CD4-positive, alpha-beta T cell treated with Interleukin-2 at 100 ng/mL for 4 hours (primary cell): ENCODE measurements at places on chromosomes 2 and 18.

- DNase-seq, result no peak
Observed at GRCh38 chr18:36366994-36367839, 69.7 kb downstream of the FHOD3 start.

DNA sequence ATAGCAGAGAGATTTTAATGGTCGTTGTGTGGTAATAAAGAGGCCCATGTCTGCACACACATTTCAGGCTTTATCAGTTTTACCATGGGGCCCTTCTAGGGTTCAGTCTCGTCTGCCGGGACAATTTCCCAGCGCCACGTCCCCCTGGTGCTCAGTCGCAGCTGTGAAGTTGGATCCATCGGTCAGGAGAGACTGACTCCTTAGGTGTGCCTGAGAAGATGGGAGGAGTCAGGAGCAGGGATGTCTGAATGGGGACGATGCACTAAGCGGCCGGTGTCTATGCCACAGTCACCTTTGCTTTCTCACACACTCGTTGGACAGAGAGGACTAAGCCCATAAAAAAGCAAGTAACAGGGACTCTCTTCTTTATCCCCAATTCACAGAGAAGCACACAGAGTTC lies 71.4 kb downstream of the TWIST2 start:
- DNase-seq, result no peak

- DNase-seq, result no peak
Observed at GRCh38 chr2:197124639-197125390, 185.8 kb downstream of the ANKRD44 start.

DNA sequence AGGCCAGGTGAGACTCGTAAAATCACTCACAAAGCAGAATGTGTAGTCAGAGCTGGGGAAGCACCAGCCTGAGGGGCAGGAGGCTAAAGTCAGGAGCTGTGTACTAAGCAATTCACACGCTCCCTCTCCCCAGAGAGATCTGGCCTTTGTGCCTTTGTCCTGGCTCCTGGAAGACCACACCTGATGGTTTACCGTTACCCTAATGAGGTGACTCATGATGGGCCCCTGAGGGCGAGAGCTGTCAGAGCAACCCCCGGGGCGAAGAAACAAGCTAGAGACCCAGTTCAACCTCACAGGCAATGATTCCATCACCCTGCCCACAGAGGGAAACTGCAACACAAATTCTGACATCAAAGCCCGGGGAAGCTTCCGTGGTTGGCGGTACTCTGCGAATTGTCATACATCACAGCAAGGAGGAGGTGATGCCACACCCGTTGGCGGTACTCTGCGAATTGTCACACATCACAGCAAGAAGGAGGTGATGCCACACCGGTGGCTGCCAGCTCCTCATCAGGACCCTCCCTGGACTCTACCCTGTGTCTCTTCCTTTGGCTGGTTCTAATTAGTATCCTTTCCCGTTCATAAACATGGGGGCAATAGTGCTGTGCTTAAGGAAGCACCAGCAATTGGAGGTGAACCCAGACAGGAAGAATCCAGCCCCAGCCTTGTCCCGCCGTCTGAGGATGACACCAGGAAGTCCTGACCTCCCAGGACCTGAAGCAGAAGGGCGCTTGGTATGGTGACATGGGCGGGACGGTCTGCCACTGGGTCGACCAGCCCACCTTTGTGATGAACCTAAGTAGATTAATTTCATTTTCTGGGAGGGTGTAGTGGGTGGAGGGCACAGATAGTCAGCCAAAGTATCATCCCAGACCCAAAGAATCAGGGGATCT lies 30.5 kb downstream of the B3GNT7 start:
- DNase-seq, result peak; percentile 85

- no peak for DNase-seq
Observed at GRCh38 chr2:161976917-161977316, 97.1 kb downstream of the DPP4 start.

DNA sequence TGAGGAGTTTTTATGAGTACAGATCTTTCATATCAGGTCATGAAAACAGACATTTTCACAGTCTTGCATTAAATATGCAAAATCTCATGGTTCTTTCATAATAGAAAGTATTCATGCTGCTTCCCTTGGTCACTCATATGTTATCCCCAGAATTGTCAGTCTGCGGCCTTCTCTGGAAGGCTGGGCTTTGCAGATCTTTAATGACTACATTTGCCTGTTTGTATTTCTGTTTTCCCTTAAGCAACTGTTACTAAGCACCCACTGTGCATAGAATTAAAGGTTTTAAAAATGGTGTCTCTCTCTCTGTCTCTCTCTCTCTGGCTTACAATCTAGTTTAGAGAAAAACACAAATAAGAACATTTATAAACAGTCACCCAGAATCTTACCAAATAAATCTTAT lies 456.3 kb downstream of the RIT2 start:
- DNase-seq, result no peak

- no peak for DNase-seq
Observed at GRCh38 chr2:197633109-197633657, 42.2 kb downstream of the RFTN2 start.

DNA sequence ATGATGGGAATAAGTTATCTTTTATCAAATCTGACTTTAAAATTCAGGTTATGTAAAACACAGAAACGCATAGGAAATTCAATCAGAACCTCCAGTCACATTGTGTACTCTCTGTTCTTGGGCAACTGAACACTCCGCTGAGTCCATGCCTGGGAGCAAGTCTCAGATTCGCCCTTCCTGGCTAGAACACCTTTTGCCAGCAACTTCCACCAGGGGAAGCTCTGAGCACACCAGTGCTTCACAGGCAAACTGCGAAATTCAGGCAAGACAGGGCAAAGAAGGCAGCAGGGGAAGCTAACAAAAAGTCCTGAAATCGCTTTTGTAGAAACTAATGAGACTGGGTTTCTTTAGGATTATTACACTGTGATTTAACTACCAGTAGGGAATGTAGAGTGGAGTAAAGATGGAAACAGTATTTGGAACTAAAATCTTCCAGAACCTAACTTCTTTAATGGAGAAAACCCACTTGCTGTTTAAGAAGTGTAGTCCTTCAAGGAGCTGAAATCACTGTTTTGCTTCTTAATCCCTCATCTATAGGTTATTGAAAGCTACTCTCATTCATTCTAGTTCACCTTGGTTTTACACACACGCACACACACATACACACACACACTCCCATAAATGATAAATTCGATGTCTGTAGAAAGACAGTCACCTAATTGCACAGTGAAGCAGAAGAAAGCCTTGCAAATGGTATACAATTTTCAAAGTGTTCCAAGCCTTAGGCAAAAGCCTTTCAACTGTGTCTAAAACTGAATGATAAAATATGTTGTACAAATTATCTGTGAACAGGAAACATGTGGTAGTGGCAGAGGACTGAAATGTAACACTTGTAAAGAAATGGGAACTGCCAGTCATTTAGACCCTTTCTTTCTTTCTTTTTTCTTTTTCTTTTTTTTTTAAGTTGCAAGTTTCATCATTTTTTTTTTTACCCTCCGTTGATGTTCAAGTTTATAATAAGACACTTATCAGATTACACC lies 214.5 kb downstream of the TMEM182 start:
- no peak for DNase-seq

DNA sequence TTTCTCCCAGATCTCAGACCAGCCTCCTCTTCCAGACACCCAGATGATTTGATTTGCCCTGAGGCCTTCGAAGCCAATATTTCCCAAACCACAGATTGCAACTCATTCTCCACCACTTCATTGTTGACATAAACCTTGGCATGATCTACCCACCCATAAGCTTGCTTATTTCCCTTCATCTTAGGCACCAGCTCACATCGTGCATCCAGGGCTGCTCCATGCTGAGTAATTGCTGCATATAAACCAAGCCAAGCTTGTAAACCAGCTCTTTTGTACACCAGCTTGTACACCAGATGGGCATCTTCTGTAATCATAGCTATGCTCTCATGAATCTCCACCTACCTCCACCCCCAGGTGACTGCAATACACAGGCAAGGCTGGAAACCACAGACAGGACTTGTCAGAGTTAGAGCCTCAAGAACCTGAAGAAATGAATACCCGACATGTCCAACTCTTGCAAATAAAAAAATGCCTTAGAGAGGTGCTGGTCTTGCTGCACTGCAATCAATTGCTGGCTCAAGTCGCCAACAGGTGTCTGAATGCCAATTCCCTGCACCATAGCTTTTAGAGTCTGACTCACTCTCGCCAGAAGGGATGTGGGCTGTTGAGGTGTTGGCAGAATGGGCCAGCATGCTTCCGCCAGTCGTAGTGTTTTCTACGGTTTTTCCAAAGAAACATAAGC lies 31.5 kb downstream of the TRABD2A start:
- DNase-seq, result peak; percentile 65

DNA sequence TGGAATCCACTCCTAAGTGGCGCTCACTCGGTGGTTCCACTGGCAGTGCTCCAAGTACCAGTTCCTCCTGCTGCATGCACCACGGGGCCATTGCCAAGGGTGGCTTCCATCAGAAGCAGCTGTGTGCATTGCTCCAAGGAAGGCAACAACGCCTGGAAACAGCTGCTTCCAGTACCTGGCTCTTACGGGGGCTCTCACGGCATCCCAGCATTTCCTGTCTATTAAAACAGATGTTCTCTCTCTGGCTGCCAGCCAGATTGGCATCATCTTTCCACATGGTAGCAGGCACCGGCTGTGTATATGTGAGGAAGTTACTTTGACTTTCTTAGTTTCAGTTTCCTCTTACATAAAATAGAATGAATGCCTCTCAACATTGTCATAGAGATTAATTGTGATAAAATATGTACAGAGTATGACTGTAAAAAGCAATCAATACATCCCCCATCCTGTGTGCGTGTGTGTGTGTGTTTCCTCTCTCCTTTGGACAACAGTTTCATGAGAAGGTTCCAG lies 84.9 kb downstream of the CMPK2 start:
- no peak for DNase-seq

- DNase-seq, result no peak
Observed at GRCh38 chr2:231000211-231000904, 4.4 kb downstream of the SPATA3 start.

DNA sequence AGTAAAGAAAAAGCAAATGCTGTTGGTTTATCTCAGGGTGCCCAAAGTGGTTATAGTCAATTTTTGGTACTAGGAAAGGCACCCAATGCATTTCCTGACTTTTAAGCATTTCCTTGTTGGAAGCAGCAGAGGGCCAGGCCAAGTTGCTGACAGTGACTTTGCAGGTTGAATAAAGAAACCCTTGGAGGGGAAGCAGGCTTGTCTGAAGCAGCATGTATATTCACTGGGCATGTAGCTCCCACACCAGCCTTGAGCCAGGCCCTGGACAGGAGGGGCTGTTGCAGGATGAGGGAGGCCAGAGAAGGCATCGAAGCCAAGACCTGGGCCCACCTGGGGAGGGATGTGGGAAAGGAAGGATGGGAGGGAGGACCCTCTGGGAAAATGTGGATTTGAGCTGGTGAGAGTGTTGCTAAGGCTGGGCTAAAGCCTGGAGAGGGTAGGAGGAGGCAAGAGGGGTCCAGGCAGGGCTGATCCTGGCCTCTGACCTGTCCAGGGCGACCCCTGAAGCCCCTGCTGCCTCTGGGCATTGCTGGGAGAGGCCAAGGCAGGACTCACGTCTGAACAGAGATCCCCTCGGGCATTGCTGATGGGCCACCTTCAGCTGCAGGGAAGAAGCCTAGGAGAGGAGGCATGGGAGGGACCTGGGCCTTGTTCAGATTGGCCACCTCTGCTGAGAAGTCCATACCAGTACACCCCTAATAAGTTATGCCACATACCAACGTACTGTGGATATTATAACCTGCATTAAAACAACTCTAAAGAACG lies 79.6 kb downstream of the STPG4 start:
- DNase-seq, result no peak

DNA sequence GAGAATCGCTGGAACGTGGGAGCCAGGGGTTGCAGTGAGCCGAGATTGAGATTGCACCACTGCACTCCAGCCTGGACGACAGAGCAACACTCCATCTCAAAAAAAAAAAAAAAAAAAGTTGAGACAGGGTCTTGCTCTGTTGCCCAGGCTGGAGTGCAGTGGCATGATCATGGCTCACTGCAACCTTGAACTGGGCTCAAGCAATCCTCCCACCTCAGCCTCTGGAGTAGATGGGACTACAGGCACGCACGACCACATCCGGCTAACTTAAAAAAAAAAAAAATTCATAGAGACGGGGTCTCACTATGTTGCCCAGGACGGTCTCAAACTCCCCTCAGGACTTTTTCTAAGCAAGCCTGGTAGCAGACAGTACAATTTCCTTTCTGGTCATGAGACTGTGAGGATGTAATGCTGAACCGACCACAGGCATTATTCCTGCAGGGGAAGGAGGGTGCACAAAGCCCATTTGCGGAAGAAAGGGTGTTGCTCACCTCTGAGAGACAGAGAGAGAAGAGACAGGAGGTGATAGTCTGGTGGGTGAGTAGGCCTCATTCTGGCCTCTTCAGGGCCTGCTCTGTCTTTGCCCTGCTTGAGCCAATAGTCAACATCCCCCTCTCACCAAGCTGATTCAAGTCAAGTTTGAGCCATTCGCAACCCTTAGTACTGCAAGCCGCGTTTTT lies 205.3 kb downstream of the ZFP36L2 start:
- no peak for DNase-seq

GRCh38 chr2:6926071-6926732 lies 9.0 kb downstream of the RNF144A start:
- no peak for DNase-seq

DNA sequence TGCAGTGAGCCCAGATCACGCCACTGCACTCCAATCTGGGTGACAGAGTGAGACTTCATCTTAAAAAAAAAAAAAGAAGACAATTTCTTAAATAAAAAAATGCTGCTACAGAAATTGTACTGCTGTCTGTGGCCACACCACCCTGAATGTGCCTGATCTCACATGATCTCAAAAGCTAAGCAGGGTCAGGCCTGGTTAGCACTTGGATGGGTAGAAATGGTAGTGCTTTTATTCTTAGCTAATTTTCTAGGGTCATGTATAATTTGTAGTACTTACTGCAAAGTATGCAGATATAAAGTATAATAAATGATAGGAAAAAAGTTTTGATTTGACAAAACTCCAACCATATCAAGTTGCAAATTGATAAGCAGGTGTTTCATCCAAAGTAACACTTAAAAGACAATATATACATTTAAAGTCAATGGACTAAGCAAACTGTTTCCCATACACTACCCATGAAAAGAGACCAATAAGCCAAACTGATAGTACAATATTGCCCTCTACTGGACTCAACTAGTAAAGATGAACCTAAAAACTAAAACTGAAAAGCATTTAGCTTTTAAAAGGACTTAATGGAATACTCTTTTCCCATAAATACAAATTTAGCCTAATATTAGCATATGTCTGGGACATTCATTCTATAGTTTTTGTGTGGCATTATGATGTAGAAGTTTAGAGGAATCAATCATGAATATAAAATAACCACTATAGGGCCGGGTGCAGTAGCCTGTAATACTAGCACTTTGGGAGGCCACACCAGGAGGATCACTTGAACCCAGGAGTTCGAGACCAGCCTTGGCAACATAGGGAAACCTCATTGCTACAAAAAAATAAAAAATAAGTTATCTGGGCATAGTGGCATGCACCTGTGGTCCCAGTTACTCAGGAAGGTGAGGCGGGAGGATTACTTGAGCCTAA lies 18.6 kb upstream of the PEX13 start:
- DNase-seq, result peak; percentile 67

GRCh38 chr2:231604101-231604684 lies 11.5 kb downstream of the TEX44 start:
- peak; percentile 34 for DNase-seq

- DNase-seq, result no peak
Observed at GRCh38 chr2:64135421-64135820, 8.8 kb downstream of the PELI1 start.

- DNase-seq, result no peak
Observed at GRCh38 chr2:138997856-138998517, 217.8 kb upstream of the NXPH2 start.

- DNase-seq, result no peak
Observed at GRCh38 chr2:127086990-127087790, 19.8 kb downstream of the BIN1 start.

GRCh38 chr2:118569876-118570535 lies 277.4 kb downstream of the EN1 start:
- no peak for DNase-seq

- DNase-seq, result no peak
Observed at GRCh38 chr2:141455211-141455826, 675.5 kb downstream of the LRP1B start.
